Vagina (tissue), 2 donors: ENCODE measurements at places on chromosomes 7 and 10.

DNA sequence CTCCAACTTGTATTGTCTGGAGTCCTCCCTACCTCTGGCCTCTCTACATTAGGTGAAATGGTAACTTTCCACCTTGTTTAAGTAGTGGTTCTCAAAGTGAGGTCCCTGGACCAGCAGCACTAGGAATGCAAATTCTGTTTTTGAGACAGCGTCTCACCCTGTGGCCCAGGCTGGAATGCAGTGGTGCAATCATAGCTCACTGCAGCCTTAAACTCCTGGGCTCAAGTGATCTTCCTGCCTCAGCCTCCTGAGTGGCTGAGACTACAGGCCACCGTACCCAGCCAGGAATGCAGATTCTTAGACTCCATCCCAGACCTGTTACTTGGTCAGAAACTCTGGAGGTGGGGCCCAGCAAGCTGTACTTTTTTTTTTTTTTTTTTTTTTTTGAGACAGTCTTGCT is 6.8 kb upstream of the TBL2 start:
- no peak for DNase-seq

DNA sequence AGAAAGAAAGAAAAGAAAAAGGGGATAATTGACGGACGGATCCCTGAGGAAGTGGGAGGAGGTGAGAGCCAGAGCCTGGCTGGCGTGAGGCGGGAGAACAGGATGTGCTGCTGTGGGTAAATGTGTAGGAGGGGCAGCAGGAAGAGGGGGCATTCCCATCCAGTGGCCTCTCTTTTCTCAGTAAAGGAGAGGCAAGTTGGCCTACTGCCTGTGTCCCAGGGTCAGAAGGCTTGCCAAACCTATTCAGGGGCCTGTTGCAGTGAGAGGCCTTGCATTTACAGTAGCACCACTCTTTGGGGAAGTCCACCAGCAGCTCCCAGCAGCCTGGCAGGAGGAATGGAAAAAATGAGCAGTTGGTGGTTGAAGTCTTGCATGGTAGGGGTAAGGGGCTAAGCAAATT is 26.6 kb upstream of the ASCC1 start:
- no peak for DNase-seq

DNA sequence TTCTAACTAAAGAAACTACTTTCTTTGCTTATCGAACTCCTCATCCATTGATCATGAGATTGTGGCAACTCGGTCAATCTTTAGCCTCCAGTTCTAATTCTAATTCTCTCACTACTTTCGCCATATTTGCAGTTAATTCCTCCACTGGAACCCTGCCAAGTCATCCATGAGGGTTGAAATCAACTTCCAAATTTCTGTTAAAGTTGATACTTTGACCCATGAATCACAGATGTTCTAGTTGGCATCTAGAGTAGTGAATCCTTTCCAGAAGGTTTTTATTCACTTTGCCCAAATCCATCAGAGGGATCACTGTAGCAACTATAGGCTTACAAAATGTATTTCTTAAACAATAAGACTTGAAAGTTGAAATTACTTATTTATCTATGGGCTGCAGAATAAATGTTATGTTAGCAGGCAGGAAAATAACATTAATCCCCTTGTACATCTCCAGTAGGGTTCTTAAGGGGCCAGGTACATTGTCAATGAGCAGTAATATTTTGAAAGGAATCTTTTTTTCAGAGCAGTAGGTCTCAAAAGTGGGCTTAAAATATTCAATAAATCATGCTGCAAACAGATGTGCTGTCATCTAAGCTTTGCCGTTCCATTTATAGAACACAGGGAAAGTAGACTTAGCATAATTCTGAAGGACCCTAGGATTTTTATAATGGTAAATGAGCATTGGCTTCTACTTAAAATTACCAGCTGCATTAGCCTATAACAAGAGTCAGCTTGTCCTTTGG is 39.4 kb downstream of the CCDC71L start:
- DNase-seq = no peak

GRCh38 chr7:107622894-107623293 is 37.7 kb upstream of the SLC26A4 start:
- DNase-seq = no peak

GRCh38 chr7:96825285-96825684 is 115.6 kb upstream of the SEM1 start:
- no peak for DNase-seq

GRCh38 chr7:80154656-80155333 is 20.2 kb downstream of the GNAI1 start:
- DNase-seq = no peak

DNA sequence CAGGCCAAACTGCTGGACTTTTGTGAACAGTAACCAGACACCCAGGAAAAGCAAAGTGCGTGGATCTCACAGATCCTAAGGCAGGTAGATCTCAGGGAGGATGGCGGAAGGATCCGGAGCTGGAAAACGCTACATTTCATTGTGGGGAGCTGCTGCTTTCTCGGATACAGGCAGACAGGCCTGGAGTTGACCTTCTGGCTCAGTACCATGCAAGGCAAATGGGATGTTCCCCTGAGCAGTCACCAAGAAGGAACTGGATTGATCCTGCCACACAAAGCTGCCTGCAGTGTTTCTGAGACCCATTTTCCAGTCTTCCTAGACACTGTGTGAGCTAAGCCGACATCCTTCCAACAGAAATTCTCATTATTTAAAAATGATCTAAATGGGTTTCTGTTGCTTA is 65.5 kb downstream of the ZRANB1 start:
- no peak for DNase-seq

GRCh38 chr10:15120523-15120922 is 23.4 kb downstream of the RPP38 start:
- no peak for DNase-seq

DNA sequence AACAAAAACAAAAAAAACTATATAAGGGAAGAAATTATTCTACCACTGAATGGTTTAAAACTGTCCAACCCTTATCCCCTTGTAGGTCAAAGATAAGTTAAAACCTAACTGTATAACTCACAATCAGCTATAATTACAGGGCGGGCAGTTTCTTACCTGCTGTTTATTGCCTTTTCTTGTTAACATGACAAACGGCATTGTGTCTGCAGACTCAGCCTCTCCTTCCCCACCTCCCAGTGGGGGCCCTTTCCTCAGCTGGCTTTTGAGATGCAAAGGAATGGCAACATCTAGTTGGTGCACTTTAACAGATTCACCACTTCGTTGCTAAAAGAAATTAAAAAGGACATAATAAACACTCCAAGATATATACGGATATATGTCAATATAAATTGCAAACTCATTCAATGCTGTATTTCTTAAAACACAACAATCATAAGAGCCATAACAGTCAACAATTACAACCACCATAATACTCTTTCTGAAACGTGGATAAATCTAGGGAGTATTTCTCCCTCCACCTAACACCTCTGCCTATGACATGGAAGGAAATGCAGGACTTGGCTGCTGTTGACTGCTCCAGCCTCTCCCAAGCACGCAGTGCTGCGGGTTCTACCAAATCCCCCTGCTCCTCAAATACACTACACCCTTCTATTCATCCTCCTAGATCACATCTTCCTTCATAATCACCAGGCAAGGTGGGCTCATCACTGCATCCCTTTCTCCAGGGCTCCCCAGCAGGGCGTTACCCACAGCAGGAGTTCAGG is 106.0 kb downstream of the UPF2 start:
- no peak for DNase-seq

GRCh38 chr7:141630621-141631020 is 71.3 kb downstream of the DENND11 start:
- no peak for DNase-seq

DNA sequence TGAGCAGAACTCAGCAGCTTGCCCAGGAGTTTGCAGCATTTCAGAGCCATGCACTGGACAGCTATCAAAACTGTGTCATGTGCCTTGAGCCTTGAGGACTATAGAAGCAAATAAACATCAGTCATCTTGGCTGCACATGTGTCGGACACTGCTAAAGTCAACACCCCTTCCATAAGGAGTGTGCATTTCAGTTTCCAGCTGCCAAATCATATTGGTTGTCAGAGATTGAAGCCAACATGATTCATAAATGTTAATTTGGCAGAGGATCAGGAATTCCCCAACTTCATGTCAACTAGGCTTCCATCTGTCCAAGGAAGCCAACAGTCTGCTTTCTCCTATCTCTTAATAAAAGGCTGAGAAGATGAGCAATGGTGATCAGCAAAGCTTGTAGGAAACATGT is 32.8 kb downstream of the SLC16A12 start:
- DNase-seq = no peak

- DNase-seq = no peak
Observed at GRCh38 chr10:50384898-50385297, 133.6 kb upstream of the ASAH2 start.

DNA sequence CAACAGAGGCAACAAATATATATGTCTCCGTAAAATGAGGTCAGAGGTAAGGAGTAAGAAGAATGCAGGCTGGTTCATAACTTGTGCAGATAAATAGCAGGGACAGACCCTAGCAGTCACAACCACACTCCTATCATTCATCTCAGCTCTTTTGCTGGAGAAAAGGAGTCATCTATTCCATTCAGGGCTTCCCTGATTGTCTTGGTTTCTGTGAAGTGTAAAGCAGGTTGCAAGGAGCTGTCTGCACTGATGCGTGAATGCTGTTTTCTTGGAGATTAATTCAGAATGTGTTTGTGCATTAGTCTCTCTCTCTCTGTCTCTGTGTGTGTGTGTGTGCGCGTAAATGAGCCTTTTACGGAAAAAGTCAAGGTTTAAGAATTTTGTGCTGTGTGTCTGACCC is 643.3 kb upstream of the SORCS1 start:
- no peak for DNase-seq

DNA sequence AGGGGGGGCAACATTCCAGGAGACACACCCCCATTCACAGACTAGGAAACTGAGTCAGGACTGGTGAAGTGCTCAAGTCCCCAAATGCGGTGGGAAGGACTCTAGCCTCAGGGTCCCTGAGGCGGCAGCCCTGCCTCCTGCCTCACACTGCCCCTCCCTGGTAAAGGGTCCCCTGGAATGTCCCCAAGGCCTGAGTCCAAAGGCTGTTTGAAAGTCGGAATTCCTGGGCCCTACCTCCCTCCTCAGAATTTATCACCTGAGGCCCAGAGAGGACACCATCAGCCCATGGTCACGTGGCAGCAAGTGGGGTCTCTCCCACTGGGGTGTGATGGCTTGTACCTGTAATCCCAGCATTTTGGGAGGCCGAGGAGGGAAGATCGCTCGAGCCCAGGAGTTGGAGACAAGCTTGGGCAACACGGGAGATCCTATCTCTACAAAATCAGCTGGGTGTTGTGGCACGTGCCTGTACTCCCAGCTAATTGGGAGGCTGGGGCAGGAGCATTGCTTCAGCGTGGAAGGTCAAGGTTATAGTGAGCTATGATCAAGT is 110.3 kb upstream of the TNRC18 start:
- no peak for DNase-seq

- no peak for DNase-seq
Observed at GRCh38 chr7:127477295-127478023, 85.0 kb upstream of the ZNF800 start.

- DNase-seq = no peak
Observed at GRCh38 chr10:121698336-121698735, 100.1 kb upstream of the FGFR2 start.

DNA sequence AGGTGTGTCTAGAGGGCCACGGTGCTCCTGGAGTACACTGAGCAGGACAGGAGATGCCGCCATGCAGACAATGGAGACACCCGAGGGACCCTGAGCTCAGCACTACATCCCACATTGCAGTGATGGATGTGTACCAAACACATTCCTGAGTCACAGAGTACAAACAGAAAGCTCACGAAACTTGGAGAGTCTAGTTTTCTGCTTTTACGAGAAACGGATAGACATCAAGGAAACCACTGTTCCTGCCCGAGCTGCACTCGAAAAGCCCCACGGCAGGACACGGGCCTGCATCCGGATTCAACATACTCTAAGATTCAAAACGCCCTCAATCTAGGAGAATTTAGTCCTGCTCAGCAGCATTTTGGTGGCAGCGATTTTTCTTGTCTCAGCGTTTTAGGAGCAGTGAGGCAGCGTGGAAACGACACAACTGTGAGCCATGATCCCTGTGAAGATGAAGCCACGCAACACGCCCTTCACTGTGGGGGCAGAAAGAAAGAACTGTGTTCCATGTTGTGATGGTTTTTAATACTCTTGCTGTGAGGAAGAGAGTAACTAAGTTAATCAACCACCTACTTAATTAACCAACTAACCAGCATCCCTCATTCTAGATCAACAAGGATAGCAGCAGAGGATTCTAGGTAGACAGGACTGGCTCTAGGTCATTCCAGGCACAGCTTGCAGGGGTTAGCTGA is 3.2 kb downstream of the TNS3 start:
- DNase-seq = no peak

DNA sequence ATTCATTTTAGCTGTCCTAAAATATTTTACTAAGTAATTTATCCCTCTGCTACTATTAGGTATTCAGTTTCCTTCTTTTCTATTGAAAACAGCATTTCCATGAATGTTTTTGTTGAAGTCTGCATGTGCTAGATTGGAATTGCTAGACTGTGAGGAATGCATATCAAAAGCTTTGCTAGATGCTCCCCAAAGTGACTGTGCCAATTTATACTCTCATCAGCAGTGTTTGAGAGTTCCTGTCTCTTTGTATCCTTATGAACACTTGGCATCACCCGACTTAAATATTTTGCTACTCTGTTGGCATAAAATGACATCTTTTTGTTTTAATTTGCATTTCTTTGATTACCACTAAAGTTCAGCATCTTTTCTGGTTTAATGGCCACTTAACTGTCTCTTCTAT is 45.0 kb upstream of the PRR15 start:
- no peak for DNase-seq

DNA sequence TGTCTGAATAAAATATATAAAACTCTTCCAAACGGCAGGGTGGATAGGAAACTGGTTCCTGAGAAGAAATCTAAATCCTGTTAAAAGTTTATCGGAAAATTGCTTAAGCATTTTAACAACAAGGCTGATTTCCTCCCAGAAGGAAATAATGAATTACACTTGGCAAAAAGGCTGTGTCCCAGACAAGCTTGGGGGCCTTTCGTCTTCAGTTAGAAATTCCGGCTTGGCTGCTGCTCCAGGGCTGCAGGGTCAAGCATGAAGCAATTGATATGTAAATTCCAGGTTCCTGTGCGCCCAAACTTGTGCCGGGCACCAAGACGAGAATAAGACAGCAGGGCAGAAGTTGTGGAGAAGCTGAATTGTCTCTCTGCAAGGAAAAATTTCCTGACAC is 38.0 kb upstream of the LBX1 start:
- DNase-seq = no peak

GRCh38 chr7:36100226-36100625 is 52.8 kb upstream of the EEPD1 start:
- DNase-seq = no peak

DNA sequence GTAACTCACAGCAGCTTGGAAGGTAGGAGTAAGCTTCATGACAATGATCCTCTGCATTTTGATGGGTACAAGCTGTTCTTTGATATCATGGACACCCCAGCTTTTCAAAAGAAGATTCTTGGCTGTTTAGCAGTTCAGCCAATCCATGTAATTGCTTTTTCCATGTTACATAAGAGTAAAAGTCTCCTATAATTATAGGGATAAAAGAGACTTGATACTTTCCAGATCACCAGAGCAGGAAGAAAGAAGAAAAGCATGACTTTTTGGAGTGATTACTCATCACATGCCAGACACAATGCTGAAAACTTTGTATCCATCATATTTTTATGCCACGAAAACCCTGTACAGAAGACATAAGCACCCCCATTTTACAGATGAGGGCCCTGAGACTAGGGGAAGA is 1049.7 kb downstream of the NRG3 start:
- DNase-seq = no peak

GRCh38 chr10:95312257-95312656 is 21.5 kb upstream of the PDLIM1 start:
- DNase-seq = no peak
